Dermis blood vessel endothelial cell (primary cell): ENCODE measurements at places on chromosomes 2 and 18. TPM values are rescaled to one million over a fixed set of nuclear protein-coding genes. Genes with fewer than 3 reads are reported as not detected.

ATP9B gene
- 26.9 and 27.4 TPM in 2 replicates for total RNA-seq

DNA sequence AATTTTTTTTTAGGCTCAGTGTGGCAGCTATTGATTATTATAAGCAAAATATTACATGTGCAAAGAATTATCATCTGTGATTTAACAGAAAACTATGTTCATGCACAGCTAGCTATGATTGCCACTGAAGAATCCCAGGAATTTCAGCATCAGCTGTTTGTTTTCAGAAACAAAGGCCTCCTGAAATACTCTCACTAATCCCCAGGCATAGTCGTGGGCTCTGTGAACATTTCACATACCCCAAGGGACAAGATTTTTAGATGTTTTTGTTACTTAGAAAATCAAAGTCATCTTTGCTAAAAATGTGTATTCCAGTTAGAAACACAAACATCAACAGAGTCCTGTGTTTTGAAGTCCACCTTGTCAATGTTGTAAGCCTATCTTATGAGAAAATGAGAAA is 156.1 kb downstream of the MYO1B start:
- DNase-seq: no peak

- DNase-seq: no peak
Observed at GRCh38 chr2:237682151-237682550, 54.8 kb downstream of the LRRFIP1 start.

HJURP gene
- total RNA-seq: 10.4 and 19.8 TPM in 2 replicates

GRCh38 chr18:41021089-41021488 is 933.9 kb upstream of the PIK3C3 start:
- DNase-seq: no peak

DNA sequence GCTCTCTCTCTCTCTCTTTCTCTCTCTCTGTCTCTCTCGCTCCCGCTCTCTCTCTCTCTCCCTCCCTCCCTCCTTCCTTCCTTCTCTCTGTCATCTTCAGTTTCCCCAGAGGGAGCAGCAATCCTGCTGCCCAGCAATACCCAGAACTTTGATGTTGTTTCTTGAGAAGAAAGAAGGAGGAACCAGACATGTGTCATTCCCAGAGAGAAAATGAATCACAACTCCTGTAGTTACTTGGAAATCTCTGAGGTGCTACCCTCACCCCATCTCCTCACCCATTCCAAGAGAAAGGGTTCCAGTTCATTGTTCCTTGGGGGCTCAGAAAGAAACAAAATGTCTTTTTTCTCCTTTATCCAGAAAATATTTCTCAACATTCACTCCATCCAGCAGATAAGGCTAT is 449.1 kb downstream of the TNS1 start:
- DNase-seq: no peak

DNA sequence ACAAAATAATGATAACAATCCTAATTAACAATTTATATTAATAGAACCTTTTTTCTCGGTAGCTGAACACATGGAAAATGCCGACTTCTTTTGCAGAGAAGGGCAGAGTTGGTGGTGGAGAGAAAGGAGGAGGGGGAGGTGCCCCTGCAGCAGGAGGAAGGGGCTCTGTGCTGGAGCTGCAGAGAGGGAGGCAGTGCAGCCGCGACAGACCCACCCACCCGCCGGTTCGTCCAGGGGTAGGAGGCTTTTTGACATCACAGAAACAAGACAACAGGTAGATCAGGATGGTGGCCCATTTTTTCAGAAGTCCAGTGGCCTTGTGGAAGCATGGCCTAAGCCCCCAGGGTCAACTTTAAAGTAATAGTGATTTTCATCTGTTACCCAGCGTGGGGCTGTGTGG is 321.1 kb upstream of the SALL3 start:
- no peak for DNase-seq

DNA sequence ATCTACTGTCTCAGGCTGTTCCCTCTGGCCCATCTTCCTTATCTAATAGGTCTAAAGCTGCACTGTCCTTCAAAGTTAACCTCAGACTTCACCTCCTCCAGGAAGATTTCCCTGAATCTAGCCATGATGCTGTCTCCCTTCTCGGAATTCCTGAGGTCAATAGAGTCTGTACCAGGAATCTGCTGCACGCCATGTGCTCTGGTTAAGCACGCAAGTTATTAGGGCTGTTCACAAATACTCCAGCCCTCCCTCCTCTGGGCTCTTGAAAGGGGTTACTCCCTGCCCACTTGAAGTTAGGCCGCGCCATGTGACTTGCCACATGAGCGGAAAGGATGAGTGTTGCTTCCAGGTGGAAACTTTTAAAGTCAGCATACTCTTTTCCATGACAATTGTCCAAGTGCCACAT is 43.6 kb downstream of the MCFD2 start:
- DNase-seq: no peak

DNA sequence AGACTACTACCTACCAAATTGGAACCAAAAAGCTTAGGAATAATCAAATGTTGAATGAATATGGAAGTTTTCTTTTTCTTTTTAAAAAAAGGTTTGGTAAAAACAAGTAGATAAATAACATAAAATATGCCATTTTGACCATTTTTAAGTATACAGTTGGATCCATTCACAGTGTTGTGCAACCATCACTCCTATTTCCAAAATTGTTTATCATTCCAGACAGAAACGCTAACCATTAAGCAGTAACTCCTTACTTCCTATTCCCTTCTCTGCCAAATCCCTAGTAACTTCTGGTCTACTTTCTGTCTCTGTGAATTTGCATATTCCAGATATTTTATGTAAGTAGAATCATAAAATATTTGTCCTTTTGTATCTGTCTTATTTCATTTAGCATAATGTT is 39.8 kb downstream of the CD302 start:
- no peak for DNase-seq
